ENCODE measurements at places on chromosomes 6 and 20.

DNA sequence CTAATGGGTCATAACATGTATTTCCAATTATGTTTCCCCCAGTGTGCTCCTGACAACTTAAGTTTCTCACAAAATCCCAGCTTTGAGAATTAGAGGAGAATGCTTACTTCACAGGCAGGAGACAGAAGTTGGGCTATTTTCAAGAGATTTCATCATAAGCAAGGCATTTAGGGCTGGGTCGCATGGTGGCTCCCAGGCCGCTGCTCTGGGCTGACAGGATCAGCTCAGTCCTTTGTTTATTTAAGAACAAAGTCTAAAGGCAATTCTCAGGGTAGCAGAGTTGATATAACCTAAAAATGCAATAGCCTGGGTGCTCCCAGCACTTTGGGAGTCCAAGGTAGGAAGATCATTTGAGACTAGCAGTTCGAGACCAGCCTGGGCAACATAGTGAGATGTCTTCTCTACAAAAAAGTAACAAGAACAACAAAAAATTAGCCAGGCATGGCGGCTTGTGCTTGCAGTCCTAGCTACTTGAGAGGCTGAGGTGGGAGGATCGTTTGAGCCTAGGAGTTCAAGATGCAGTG lies 10.9 kb downstream of the FOXQ1 start:
- no peak for DNase-seq

GRCh38 chr20:16098890-16099639 lies 474.2 kb downstream of the KIF16B start:
- DNase-seq, result no peak

- DNase-seq, result no peak
These were observed 107.3 kb downstream of the IRF4 start for GRCh38 chr6:498795-499231.

GRCh38 chr6:150934380-150934779 lies 68.9 kb downstream of the MTHFD1L start:
- no peak for DNase-seq

DNA sequence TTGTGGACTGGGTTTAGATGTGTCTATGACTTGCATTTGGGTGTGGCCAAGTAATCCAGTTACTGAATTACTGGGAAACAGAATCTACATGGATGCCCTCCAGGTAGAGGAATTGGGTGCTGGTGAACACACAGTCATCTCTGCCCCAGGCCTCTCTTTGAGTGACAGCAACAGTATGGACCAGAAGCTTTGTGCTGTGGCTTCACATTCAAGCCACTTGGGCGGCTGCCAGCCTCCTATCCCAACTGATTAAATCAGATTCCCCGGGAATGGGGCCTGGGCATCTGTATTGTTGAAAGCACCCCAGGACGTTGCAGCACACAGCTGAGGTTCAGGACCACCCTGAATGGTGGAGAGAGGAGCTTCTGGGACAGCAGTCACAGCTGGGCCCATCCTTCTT lies 144.6 kb downstream of the DHX35 start:
- DNase-seq, result no peak

GRCh38 chr6:114362957-114363356 lies 20.1 kb upstream of the HS3ST5 start:
- no peak for DNase-seq

DNA sequence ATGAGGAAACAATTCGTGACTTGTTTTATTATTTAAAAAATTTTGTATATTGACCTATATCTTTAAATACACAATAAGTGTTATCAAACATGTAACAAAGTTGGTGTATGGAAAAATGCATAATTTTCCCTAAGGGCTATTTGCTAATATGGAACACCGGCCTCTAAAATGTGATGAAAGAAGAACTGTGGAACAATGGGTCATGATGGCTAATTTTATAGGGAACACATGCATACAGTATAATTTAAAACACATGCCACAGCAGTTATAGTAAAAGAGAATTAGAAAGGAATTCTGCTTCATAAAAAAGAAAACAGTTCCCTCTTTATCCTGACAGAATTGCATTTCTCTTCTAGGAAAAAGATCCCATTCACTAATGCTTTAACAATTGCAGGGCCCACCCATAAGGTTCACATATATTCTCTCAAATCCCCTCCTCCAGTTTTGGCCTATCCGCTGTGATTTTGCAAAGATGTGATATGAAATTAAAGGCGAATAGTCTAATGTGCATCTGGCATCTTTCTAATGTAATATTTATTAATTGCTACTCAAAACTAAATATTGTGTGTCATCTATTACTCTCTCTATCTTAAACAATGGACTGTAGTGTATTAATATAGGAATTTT lies 628.1 kb upstream of the CITED2 start:
- no peak for DNase-seq

DNA sequence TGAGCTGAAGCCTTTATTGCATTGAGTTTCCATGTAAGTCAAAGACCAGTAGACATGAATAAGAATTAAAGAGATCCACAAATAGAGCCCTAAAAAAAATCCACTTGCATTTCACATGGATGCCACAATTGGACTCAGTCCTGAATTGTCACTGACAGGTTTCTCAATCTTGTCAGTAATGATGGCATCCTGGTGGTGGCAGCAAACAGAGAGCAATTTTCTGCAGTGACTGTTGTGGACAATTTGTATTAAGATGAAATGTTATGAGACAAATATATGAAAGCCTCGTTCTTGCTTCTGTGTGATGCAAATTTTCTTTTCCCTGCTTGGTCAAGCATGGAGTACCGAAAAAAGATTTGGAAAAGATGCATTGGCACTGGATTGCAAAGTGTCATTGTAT lies 278.9 kb downstream of the SAMD5 start:
- DNase-seq, result no peak

DNA sequence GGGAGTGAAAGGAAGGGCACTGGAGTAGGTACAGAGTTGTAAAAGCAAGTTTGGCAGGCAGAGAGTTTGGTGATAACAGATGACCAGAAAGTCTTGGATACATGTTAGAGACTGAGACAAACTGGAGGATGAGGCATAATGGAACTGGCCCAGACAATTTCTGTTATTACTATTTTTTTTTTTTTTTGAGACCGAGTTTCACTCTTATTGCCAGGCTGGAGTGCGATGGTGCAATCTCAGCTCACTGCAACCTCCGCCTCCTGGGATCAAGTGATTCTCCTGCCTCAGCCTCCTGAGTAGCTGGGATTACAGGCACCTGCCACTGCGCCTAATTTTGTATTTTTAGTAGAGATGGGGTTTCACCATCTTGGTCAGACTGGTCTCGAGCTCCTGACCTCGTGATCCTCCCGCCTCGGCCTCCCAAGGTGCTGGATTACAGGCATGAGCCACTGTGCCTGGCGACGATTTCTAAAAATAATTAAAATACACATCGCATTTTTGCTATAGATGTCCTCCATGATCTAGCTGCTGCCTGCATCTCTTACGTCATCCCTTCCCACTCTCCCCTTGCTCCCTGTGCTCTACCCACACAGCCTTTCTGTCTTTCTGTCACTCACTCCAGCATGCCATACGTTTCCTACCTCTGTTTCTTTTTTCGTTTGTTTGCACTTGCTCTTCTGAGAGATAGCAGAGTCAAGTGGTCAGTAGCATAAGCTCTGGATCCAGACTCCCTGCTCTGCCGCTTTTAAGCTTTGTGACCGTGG lies 23.5 kb downstream of the MAPK14 start:
- no peak for DNase-seq

- DNase-seq, result no peak
These were observed 137.6 kb upstream of the RPS6KA2 start for GRCh38 chr6:166764473-166765233.

DNA sequence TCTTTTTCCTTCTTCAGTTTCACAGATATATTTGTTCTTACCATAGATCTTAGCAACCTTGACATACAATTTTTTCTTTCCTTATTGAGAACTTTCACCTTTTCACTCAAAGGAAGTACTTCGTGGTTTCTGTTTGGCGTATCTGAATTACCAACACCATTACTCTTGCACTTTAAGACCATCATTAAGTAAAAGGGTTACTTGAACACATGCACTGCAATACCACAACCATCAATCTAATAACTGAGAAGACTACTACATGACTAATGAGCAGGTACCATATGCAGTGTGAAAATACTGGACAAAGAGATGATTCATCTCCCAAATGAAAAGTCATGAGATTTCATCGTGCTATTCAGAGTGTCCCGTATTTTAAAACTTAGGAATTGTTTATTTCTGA lies 21.7 kb upstream of the SENP6 start:
- no peak for DNase-seq

GRCh38 chr6:44789806-44790205 lies 402.3 kb downstream of the CDC5L start:
- no peak for DNase-seq

- no peak for DNase-seq
These were observed 12.0 kb upstream of the SLC17A5 start for GRCh38 chr6:73665686-73666319.

DNA sequence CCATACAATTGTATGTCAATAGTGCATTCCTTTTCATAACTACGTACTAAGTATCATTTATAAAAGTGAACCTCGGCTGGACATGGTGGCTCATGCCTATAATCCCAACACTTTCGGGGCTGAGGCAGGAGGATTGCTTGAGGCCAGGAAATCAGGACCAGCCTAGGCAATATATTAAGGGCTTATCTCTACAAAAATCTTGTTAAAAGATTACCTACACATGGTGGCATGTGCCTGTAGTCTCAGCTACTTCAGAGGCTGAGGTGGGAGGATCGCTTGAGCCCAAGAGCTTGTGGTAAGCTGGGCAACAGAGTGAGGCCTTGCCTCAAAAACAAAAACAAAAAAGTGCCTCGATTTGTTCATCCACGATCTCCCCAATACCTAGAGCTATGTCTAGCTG lies 449.7 kb upstream of the SULF2 start:
- no peak for DNase-seq

- DNase-seq, result no peak
These were observed 5.6 kb downstream of the DUSP15 start for GRCh38 chr20:31864521-31865400.

GRCh38 chr6:169960886-169961611 lies 209.6 kb downstream of the ERMARD start:
- no peak for DNase-seq

DNA sequence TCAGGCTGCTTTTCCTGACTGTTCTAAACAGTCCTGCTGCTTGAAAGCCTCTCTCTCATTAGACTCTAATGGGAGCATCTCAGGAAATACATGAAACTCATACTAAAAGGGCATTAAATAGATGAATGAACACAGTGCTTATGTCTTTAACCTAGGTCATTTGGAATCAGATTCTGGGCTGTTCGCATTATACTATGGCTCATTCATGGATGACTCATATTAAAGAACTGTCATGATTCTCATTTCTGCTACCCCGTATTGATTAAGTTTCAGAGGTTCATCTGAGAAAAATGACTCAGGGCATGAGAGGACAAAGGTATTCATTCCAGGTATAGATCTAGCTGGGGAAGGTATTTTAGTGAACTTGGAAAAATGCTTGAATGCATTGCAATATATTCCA lies 335.5 kb downstream of the GJA1 start:
- no peak for DNase-seq

DNA sequence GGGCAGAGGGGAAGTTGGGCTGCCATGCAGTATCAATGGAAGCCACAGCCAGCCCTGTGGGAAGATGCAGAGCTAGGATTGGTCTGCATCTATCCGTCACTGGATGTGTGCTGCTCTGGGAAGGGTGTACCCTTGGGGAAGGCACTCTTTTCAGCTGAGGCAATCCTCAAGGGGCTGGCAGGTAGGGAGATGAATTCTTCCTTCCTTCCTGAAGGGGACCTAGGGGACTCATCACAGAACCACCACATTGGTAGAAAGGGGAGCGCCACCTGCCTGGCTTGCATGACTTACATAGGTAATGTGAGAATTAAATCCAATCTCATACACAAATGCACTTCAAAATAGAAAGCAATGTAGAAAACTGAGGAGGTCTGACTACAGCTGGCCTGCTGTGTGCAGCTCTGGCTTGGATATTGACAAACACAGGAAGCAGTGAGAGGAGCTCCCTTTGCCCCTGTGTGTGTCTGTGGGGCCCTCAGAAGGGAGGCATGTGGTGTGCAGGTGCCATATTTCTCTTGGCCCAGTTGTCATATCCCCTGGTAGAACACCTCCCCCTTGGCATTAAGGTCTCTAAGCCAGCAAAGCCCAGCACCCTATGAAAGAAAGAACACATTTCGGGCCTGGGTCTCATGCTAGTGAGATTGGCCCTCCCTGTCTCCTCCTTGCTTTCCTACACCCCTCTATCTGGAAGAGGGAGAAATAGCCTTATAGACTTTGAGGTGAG lies 260.3 kb upstream of the MOCS1 start:
- no peak for DNase-seq

GRCh38 chr6:744666-745353 lies 51.9 kb upstream of the EXOC2 start:
- DNase-seq, result no peak

DNA sequence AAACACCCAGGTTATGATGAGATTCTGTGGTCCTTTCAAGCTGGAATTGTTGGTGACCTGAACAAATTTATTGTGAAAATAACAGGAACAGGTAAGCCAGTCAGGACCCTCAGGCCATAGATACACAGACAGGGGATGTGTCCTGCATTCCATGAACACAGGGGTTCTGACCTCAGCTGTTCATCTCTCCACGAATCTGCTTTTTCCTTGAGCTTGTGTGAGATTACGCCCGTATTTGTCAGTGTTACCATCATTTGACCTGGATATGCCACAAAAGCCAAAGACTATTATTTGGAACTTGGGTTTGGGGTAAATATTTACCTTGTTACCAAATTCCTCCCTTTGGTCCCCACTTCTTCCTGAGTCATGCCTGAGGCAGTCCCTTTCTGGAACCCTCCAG lies 288.9 kb downstream of the PREX1 start:
- no peak for DNase-seq

Measured in stimulated activated CD8-positive, alpha-beta memory T cell treated with anti-CD3 and anti-CD28 coated beads, Interleukin-7, amount 100 ng/mL, for 24 hours (primary cell).